ENCODE measurements at places on chromosomes 4 and X. TPM values are rescaled to one million over a fixed set of nuclear protein-coding genes. Genes with fewer than 3 reads are reported as not detected.
A peak's percentile ranks its signal among the peaks of the same experiment; 100 is the strongest.

GRCh38 chr4:110621328-110621812 is 1.5 kb downstream of the PITX2 start:
- no peaks in the 10 kb centered on the region for H3K36me3 ChIP-seq
- no peaks in the 10 kb centered on the region for H3K4me1 ChIP-seq
- H3K4me3 ChIP-seq = peak overlapping the region; percentile 50
- no peak for DNase-seq
- peaks cover 14% of the 10 kb centered on the region for H3K27me3 ChIP-seq
- peak overlapping the region; percentile 92 for H3K27ac ChIP-seq

GRCh38 chrX:139246295-139246694 is 284.2 kb upstream of the F9 start:
- no peak overlapping the region for H3K27ac ChIP-seq
- H3K4me3 ChIP-seq = no peak overlapping the region
- no peak for DNase-seq
- H3K27me3 ChIP-seq = no peaks in the 10 kb centered on the region
- H3K36me3 ChIP-seq = no peaks in the 10 kb centered on the region
- no peaks in the 10 kb centered on the region for H3K4me1 ChIP-seq

GRIA3 gene
- total RNA-seq = 0.74 TPM

RENBP gene
- total RNA-seq = 6.2 TPM

AFAP1 gene
- total RNA-seq = 27.2 TPM

- H3K36me3 ChIP-seq = no peaks in the 10 kb centered on the region
- no peak overlapping the region for H3K27ac ChIP-seq
- DNase-seq = no peak
- H3K27me3 ChIP-seq = no peaks in the 10 kb centered on the region
- H3K4me1 ChIP-seq = no peaks in the 10 kb centered on the region
- no peak overlapping the region for H3K4me3 ChIP-seq
Observed at GRCh38 chr4:141713771-141714445, 77.5 kb downstream of the IL15 start.

ADAM29 gene
- total RNA-seq = not detected

GLOD5 gene
- total RNA-seq = not detected

ARHGAP6 gene
- 5.1 TPM for total RNA-seq

DNA sequence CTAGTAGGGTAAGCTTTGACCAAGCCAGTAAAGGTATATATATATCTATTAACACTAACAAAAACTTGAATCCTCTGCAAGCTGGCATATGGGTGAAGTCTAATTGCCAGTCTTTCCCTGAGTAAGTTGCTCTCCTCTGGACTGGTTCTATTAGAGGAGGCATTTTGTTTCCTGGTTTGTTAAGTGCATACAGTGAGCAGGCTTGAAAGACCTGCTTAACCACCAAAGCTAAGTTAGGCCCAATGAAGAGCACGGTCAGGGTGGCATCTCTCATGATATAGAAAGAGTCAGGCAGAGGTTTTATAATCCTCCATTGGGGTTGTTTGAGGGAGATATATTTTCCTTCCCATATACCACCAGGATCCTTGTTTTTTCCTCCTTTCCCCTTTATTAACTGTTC is 9.6 kb upstream of the AREG start:
- no peak overlapping the region for H3K27ac ChIP-seq
- H3K4me1 ChIP-seq = peaks cover 12% of the 10 kb centered on the region
- DNase-seq = no peak
- no peak overlapping the region for H3K4me3 ChIP-seq
- no peaks in the 10 kb centered on the region for H3K27me3 ChIP-seq
- H3K36me3 ChIP-seq = no peaks in the 10 kb centered on the region

DNA sequence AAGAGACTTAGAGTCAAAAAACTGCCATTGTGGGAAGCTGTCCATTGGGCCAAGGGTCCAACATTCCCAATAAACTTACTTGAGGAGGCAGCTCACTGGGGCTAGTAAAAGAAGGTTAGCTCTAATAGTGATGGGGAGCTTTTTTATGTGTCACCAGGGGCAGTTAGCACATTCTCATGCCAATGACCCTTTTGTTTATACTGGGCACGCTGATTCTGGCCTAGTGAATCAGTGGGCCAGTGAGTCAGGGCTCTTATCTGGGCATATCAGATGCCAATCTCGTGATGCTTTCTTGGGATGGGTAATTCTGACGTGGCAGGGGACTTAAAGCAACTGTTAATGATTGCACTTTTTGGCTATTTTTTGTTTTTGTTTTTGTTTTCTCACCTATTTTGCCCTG is 27.8 kb downstream of the TCEAL1 start:
- no peaks in the 10 kb centered on the region for H3K27me3 ChIP-seq

- H3K4me1 ChIP-seq = no peaks in the 10 kb centered on the region
- H3K27me3 ChIP-seq = no peaks in the 10 kb centered on the region
- H3K27ac ChIP-seq = no peak overlapping the region
- no peak overlapping the region for H3K4me3 ChIP-seq
Observed at GRCh38 chr4:20622701-20623100, 77.6 kb upstream of the PACRGL start.

- no peak overlapping the region for H3K4me3 ChIP-seq
- no peak overlapping the region for H3K27ac ChIP-seq
- DNase-seq = no peak
- no peaks in the 10 kb centered on the region for H3K36me3 ChIP-seq
- no peaks in the 10 kb centered on the region for H3K27me3 ChIP-seq
Observed at GRCh38 chr4:150149381-150149780, 71.1 kb downstream of the DCLK2 start.

GRCh38 chr4:64899563-64899962 is 490.3 kb upstream of the TECRL start:
- no peaks in the 10 kb centered on the region for H3K36me3 ChIP-seq
- no peaks in the 10 kb centered on the region for H3K4me1 ChIP-seq
- H3K27me3 ChIP-seq = no peaks in the 10 kb centered on the region

GRCh38 chr4:86108137-86108536 is 251.7 kb downstream of the MAPK10 start:
- no peaks in the 10 kb centered on the region for H3K36me3 ChIP-seq
- H3K27me3 ChIP-seq = no peaks in the 10 kb centered on the region
- no peaks in the 10 kb centered on the region for H3K4me1 ChIP-seq
- no peak overlapping the region for H3K27ac ChIP-seq
- H3K4me3 ChIP-seq = no peak overlapping the region
- no peak for DNase-seq

DNA sequence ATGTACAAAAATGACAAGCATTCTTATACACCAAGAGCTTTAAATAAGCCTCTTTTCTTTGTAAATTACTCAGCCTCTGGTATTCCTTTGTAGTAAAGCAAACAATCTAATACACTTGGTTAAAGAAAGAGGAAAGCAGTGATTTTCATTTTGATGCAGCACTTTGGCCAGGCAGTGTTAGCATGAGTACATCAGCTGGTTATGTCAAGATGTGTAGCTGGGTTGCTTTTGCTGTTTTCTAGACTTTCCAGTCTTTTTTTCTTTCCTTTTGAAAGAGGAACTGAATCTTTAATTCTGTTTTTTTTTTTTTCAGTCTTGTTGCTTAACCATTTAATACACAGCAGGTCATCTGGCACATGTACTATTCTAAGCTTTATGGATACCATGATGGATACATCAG is 167.1 kb upstream of the AADAT start:
- H3K4me3 ChIP-seq = no peak overlapping the region
- DNase-seq = no peak
- H3K36me3 ChIP-seq = no peaks in the 10 kb centered on the region
- H3K4me1 ChIP-seq = no peaks in the 10 kb centered on the region
- no peak overlapping the region for H3K27ac ChIP-seq

SORCS2 gene
- total RNA-seq = 1.5 TPM

ZDHHC15 gene
- 2.8 TPM for total RNA-seq

- no peaks in the 10 kb centered on the region for H3K4me1 ChIP-seq
- H3K36me3 ChIP-seq = no peaks in the 10 kb centered on the region
- peaks cover 11% of the 10 kb centered on the region for H3K27me3 ChIP-seq
Observed at GRCh38 chr4:1172228-1172851, at the start of gene SPON2. Gene SPON2 (minus strand): TSS chr4:1172583.

GRCh38 chrX:66728818-66729271 is 90.0 kb upstream of the EDA2R start:
- H3K36me3 ChIP-seq = no peaks in the 10 kb centered on the region
- no peaks in the 10 kb centered on the region for H3K27me3 ChIP-seq
- no peaks in the 10 kb centered on the region for H3K4me1 ChIP-seq
- H3K27ac ChIP-seq = no peak overlapping the region
- peak overlapping the region; percentile 35 for H3K4me3 ChIP-seq
- no peak for DNase-seq

PDGFRA gene
- total RNA-seq = 42.8 TPM

- no peak overlapping the region for H3K4me3 ChIP-seq
- no peaks in the 10 kb centered on the region for H3K4me1 ChIP-seq
- no peak for DNase-seq
- no peaks in the 10 kb centered on the region for H3K27me3 ChIP-seq
- H3K36me3 ChIP-seq = no peaks in the 10 kb centered on the region
Observed at GRCh38 chrX:24870143-24870542, 145.6 kb downstream of the ARX start.

SPANXN3 gene
- total RNA-seq = not detected

GRCh38 chrX:17768997-17769396 is 31.7 kb downstream of the SCML1 start:
- DNase-seq = no peak
- H3K27me3 ChIP-seq = no peaks in the 10 kb centered on the region
- H3K27ac ChIP-seq = no peak overlapping the region
- no peak overlapping the region for H3K4me3 ChIP-seq

- H3K27ac ChIP-seq = no peak overlapping the region
- H3K36me3 ChIP-seq = no peaks in the 10 kb centered on the region
- no peak overlapping the region for H3K4me3 ChIP-seq
- H3K4me1 ChIP-seq = no peaks in the 10 kb centered on the region
- no peaks in the 10 kb centered on the region for H3K27me3 ChIP-seq
Observed at GRCh38 chr4:85298037-85298436, 176.9 kb upstream of the ARHGAP24 start.

GRCh38 chrX:40885989-40886388 is 150.6 kb upstream of the MED14 start:
- no peak overlapping the region for H3K27ac ChIP-seq
- no peaks in the 10 kb centered on the region for H3K27me3 ChIP-seq
- DNase-seq = no peak
- no peak overlapping the region for H3K4me3 ChIP-seq

DNA sequence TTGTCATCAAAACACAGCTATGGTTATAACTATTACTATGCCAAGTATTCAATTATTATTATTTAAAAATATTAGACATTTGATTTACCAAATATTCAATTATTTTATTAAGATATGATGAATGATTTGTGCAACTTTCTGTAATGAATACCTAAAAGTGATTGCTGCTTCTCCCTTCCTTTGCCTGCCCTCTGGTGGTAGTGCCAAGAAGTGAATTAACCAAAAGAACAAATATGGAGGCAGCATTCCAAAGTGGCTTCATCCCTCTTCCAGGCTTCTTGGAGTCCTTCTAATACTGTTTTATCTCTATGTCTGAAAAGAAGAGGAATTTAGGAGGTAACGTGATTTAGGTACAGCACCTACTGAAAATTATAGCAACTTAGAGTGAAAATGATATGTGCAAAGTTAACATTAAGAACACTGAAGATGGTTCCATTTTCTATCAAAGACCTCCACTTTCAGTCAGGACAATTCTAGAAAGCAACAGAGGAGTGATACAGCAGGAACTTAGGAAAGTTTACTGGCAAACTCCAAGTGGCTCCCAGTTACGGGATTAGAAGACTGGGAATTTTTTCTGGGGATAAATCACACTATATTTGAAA is 43.0 kb downstream of the ENPEP start:
- H3K4me1 ChIP-seq = no peaks in the 10 kb centered on the region
- H3K27me3 ChIP-seq = no peaks in the 10 kb centered on the region
- no peak overlapping the region for H3K27ac ChIP-seq
- no peak for DNase-seq
- no peaks in the 10 kb centered on the region for H3K36me3 ChIP-seq

DNA sequence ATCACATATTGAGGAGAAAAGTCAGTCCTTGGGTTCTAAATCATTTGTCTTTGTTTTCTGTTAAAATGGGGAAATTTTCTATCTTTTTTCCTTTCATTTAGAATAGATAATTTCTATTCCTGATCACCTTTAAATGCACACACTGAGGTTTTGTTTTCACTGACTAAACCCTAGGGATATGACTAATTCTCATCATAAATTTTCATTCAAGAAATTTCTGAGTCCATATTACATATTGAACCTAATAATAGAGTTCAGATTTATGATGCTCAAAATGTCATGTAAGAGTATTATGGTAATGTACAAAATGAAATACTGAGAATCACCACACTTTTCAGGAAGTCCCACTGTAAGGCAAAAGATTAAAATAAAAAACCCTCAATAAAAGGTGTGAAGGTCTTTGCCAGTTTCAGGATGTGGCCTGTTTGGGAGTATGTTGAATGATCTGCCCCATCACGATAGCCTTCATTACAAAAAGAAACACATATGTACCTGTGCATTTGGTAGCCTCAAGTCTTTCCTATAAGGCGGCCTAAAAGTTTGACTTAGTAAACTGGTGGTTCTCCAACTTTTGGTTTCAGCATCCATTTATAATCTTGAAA is 49.4 kb downstream of the LEF1 start:
- no peaks in the 10 kb centered on the region for H3K4me1 ChIP-seq
- H3K27ac ChIP-seq = no peak overlapping the region
- no peak for DNase-seq

CYTL1 gene
- not detected for total RNA-seq

CENPE gene
- 0.16 TPM for total RNA-seq

DNA sequence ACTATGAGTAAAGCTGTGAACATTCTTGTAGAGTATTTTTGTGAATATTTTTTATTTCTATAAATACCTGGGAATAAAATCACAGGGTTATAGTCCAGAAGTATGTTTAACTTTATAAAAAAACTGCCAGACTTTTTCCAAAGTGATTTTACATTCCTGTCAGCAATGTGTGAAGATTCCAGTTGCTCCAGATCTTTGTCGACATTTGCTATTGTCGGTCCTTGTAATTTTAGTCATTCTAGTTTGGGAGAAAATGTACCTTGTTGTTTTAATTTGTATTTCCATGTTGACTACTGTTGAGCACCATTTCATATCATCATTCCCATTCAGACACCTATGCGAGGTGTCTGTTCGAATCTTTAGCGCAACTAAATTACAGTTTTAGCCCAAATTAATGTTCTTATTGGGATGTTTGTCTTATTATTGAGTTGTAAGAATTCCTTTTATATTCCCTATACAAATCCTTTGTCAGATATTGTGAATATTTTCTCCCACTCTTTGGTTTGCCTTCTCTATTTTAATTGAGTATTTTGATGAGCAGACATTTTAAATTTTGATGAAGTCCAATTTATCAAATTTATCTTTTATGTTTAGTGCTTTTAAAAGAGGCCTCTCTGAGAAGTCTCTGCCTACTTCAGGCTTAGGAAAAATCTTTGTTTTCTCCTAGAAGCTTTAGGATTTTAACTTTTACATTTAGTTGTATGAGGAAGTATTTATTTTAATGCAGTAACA is 2.6 kb downstream of the CEP135 start:
- no peaks in the 10 kb centered on the region for H3K4me1 ChIP-seq
- no peak for DNase-seq
- H3K36me3 ChIP-seq = no peaks in the 10 kb centered on the region

GAGE12G gene
- total RNA-seq = not detected
